ENCODE measurements at places on chromosomes 11 and 22.

DNA sequence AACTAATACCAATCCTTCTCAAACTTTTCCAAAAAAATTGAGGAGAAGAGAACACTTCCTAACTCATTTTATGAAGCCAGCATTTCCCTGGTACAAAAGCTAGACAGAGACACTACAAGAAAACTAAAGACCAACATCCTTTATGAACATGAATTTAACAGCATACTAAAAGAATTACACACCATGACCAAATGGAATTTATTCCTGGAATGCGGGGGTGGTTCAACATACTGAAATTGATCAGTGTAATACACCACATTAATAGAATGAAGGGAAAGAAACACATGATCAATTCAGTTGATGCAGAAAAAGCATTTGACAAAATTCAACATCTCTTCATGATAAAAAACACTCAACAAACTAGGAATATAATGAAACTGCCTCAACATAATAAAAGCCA lies 148.1 kb downstream of the WNT7B start:
- no peak for DNase-seq

DNA sequence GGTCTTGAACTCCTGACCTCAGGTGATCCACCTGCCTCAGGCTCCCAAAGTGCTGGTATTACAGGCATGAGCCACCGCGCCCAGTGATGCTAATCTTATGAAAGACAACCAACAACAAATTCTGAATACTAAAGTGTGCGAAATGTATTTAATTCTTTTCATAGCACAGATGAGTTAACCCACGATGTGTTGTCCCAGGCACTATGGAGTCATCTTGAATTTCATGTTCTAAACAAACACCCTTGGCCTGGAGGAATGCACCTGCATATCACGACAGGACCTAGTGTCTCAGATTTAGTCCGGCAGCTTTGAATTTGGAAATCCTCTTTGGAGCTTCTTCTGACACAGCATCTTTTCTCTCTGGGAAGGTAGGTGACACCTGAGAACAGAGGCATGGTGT lies 16.2 kb upstream of the VPREB1 start:
- DNase-seq, result no peak

- no peak for DNase-seq
Observed at GRCh38 chr22:47594836-47595521, 832.5 kb downstream of the TBC1D22A start.

- no peak for DNase-seq
Observed at GRCh38 chr22:43164636-43165035, 13.3 kb downstream of the TSPO start.

GRCh38 chr11:74288911-74289310 lies 22.5 kb downstream of the P4HA3 start:
- no peak for DNase-seq

DNA sequence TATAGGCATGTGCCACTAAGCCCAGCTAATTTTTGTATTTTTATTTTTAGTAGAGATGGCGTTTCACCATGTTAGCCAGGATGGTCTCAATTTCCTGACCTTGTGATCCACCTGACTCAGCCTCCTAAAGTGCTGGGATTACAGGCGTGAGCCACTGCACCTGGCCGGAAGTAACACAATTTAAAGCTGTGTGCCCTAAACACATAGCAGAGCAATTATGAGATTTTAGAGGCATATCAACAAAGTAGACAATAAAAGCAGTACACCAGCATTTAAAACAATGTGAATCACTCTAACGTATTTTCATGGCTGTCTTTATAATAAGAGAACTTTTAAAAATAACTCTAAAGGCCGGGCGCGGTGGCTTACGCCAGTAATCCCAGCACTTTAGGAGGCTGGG lies 42.4 kb downstream of the PRR14L start:
- no peak for DNase-seq

- DNase-seq, result no peak
Observed at GRCh38 chr11:73317373-73317772, 9.3 kb downstream of the ARHGEF17 start.
